ENCODE measurements at places on chromosomes 7 and 10.

DNA sequence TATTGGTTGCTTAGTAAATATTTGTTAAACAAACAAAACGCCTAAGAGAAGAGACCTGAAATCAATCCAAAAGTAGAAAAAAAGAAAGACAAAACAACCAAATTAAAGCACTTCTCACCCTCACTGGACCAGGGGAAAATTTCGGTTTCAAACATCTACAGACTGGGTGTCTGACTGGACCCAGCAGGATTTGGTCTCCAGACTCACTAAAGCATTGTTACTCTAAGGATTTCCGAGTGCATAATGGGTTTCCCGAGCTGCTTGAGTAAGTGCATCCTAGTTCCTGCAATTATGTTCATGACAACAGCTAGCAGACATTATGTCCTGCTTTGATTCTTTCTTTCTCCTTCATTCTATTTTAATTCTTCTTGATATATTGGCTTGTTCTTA, 51.8 kb upstream of the FAM3C start:
- no peak for DNase-seq

DNA sequence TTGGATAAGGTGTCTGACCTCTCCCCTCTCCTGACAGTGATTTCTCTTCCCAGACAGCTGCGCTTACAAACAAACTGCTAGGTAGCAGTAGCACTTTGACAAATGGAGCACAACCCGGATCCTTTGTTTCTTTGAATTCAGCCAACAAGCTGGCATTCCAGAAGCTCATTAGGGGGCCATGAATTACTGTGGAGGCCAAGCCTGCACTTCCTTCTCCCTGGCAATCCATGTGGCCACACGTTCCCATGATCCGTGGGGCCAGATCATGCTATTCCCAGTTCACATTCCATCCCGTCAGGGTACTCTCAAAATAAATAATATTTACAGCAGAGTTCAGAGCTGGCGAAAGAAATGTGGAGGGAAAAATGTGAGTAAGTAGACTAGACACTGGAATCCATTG, 172.4 kb downstream of the PRPF18 start:
- no peak for DNase-seq

DNA sequence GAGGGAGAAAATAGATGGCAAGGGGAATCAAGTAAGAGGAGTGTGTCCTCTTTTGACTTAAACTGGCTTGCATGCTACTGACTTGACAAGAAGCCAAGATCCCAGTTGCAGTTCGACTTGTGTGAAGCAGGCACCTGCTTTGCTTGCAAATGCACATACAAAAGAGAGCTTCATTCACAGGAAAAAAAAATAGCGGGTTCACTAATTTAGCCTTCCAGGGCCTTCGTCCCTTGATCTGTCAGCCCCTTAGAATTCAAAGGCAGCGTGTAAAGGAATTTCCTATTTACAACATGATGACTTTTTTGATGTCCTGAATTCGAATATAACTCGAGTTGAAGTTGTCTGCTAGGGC, 192.1 kb downstream of the CELF2 start:
- DNase-seq: no peak

- no peak for DNase-seq
These were observed 147.1 kb downstream of the MALRD1 start for GRCh38 chr10:19195698-19196097.

DNA sequence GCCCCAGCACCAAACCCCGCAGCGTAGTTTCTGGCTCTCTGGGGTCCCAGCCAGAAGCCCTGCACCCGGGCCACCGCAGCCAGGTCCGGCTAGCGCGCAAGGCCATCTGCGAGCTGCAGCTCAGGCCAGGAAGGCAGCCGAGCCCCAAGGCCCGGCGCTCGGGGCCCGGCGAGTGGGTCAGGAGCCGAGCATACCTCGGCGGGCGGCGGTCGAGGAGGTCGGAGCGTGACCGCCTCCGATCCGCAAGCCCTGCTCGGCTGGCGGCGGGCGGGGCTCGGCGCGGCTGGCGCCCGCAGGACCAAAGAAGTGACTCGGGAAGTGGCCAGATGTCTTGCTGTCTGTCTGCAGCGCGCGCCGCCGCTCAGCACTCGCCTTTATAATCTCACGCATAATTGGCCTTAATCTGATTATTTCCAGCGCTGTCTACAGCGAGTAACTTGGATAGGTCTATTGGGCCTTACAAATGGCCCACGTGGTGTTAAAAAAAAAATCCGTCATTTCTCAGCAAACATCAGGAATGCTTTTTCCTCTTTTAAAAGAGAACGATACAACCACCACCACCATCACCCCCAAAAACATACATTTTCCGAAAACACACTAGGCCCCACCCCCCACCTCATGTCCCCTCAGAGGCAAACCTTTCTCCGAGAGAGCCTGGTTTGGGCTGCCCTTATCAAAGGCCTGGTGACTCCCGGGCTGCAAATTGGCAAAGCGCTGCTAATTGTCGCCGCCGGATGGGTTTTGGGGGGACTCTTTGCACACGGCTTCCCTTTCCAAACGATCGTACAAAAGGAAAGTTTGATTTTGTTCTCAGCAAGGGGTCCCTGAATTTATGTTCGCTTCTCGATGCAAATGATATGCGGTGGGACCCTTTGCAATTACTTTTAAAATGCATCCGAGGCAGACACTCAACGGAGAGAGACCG, at the start of gene DRGX:
TSS of gene DRGX (minus strand) at position 349 of the 925 bp plus-strand sequence. CDS start 649 bp downstream, outside the sequence.
- no peak for DNase-seq

DNA sequence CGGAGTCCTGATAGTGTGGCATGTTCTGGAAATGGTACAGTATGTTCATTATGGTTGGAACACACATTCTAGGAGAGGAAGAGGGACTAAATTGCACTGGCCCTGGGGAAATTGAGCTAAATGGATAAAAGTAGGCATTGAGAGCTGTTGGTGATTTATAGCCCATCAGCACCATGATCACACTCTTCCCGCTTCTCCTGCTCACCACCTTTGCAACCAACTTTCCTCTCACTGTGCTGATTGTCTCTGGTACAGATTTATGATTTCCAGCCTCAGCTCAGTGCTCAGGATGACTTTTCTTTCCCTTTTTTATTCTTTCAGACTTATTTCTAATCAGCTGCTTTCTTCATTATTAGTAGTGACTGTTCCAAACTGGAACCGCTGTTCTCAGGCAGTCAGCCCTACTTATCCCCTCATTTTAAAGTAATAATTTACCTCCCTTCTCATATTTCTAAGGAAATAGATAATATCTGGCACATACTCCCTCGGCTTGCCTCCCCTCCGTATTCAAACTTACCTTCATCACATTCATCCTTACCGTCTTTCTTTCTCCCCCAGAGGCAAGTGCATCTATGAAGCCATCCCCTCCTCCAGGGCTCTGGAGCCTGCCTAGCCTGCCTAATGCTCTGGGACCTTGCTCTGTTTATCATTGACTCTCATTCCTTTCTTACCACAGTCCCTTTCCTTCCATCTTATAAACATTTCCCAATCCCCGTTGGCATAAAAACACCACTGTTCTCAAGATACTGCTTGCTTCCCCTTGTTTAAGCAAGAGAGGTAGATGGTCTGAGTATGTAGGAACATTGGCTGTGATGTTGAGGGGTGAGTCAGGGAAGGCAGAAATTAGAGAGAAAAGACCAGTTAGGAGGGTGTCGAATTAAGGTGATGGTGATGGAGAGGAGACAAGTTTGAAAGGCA, 51.6 kb upstream of the RPA3 start:
- DNase-seq: no peak

- no peak for DNase-seq
These were observed 7.0 kb upstream of the ACTR3C start for GRCh38 chr7:150330211-150330885.

GRCh38 chr7:101420436-101420835, 57.8 kb downstream of the COL26A1 start:
- DNase-seq: no peak

GRCh38 chr10:75106242-75106641, 5.2 kb upstream of the SAMD8 start:
- DNase-seq: no peak

GRCh38 chr7:157662981-157663716, 326.3 kb downstream of the DNAJB6 start:
- peak; percentile 15 for DNase-seq

DNA sequence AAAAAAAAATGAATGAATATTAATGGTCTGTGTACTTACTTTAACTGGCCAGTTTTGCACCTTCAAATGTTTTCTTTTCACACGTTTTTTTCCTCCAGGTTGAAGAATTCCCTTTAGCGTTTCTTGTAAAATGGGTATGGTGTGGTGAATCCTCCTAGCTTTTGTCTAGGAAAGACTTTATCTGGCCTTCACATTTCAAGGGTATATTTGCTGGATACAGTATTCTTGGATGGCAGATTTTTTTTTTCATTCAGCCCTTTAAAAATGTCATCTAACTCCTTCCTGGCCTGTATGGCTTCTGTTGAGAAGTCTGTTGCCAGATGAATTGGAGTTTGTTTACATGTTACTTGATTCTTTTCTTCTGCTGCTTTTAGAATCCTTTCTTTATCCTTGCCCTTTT, 10.1 kb downstream of the SLC25A40 start:
- no peak for DNase-seq

DNA sequence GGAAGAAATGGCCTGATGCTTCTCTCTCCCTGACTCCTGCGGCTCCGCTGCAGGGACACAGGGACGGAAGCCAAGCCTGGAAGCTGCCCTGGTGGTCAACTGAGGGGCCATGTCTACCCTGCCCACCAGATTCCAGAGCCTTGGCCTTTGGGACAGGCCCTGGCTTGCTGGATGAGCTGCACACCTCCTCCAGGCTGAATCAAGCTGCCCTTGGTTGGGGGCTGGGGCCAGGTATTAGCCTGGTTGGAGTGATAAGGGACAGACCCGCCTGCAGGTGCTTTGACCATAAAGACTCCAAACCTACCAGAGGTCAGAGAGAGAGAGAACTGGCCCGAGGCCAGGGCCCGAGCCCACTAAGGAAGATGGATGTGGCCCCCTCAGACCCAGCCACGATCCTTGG, 30.1 kb downstream of the CRHR2 start:
- DNase-seq: no peak

DNA sequence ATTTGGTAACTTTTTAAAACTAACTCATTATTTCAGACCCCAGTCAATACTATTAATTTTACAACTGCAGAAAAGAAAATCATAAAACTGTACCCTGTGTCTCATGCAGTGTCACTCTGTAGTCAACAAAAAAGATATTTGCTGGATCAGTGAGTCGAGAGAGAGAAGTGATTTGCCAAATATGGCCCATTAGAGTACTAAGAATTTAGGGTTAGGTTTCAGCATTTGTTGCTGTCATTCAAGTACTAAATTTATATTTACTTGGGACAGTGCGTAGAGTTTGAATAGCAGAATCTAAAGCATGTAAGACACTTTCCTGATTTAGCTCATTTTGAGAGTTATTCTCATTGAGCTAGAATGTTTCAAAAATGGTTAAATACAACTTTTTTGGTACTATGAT, 38.9 kb downstream of the CACNA2D1 start:
- no peak for DNase-seq

GRCh38 chr7:157282141-157282801, 54.5 kb upstream of the DNAJB6 start:
- no peak for DNase-seq

- no peak for DNase-seq
These were observed 71.4 kb downstream of the PROSER2 start for GRCh38 chr10:11894381-11895107.

DNA sequence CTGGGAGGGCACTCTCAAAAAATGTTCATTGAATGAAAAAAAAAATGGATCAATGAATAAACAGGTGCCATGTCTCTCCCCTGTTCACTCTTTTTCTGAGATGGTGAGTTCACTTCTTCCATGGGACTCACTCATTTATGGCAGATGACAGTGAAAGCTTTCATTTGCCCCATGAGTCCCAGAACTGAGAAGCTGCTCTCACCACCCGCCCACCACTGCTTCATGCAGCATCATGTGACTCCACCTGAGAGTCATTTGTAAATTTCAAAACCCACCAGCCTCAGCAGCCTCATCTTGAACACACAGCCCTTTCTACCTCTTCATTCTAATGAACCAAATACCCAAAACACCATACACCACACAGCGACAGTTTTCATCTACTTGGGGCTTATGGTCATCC, 64.9 kb downstream of the SCRN1 start:
- no peak for DNase-seq

DNA sequence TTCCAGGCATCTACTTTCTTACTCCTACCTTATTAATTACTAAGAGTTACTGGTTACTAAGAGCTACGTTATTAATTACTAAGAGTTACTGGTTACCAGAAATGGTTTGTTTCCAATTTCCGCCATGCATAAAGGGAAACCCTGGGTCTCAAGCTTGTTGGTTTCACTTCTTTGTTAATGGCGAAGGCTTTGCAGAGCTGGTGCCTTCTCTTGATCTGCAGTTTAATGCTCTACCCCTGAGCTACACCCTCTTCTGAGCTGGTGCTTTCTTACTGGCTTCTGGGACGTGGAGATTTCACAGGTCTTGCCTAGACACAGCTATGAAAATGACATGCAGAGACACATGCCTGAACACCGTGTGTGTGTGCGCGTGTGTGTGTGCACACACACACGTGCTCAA, 560 bp downstream of the CPA4 start:
- no peak for DNase-seq

DNA sequence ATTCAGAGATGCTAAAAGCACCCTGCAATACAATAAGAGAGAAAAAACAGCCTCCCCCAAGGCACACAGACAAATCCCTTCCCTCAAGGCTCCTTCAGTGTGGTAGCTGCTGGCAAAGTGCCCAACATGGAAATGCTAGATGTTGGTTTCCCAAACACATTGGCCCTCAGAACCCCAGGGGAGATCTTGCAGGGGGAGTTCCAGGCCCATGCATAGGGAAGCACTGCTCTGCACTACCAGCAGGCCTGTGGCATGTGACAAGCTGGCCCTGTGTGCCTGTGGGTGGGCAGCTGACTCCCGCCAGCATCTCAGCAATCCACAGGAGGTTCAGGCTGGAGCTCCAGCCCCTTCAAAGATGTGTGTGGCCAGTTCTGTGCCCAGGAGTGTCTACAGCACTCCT, 16.8 kb upstream of the CSGALNACT2 start:
- no peak for DNase-seq

DNA sequence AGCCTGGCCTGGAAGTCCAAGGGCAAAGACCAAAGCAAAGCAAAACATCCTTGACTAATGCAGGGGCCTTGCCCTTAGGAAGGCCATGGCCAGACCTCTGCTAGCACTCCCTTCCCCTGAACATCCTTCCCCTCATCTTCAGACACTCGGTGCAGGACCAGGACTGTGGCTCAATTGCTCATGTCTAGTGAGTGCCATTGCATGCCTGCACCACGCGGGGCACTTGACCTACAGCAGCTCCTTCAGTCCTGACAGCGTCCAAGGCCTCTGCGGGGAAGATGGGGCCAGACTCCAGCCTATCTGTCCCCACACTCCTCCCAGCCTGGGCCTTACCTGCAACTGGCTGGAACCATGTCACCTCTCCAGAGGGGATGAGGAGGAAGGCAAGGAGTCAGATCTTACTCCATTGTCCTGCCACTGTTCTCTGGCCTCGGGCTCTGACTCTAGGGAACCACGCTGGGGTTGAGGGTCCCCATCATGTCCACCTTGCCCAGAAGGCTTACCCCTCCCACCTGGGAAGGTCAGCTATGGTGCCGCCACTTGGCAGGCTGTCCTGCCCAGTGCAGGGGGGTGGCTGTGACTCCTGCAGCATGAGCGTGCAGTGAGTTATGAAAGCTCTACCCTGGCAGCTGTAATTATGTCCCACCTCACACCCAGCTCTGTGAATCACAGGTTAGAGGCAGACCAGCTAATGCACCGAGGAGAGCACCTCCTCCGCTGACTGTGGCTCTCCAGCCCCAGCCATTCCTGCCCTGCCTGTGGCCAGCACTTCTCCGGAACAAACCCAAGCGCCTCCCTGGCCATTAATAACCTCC, 16.1 kb downstream of the DRGX start:
- DNase-seq: no peak

GRCh38 chr10:109961174-109962001, 38.1 kb upstream of the XPNPEP1 start:
- DNase-seq: peak; percentile 73

- DNase-seq: no peak
These were observed 28.9 kb downstream of the MAD1L1 start for GRCh38 chr7:2203766-2204300.

All from fibroblast of mammary gland (primary cell).